Stimulated activated CD4-positive, alpha-beta T cell treated with anti-CD3 and anti-CD28 coated beads, Interleukin-15, amount 100 ng/mL, for 24 hours (primary cell): ENCODE measurements at places on chromosomes 4 and X.

DNA sequence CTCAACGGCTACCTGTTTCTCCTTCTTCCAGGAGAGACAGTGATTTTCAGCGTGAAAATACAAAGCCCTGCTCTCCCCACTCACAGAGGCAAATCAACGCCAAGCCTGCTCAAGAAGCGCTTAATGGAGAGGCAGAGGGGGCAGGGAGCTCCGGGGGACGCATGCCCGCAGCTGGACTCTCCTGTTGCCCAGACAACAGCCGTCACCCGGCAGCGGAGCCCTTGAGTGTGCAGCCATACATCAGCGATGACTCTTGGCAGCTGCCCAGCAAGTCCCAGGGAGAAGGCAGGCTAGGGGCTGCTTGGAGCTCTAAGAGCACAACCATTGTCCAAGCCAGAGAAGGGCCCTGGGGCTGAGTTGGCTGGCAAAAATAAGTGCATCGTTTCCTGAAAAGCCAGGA, 71.0 kb upstream of the AFAP1 start:
- DNase-seq, result no peak

- no peak for DNase-seq
These were observed 141.8 kb downstream of the DCHS2 start for GRCh38 chr4:154349829-154350228.

GRCh38 chr4:145451895-145452294, 29.8 kb upstream of the SMAD1 start:
- no peak for DNase-seq

GRCh38 chrX:45986081-45986480, 559.1 kb downstream of the ZNF674 start:
- no peak for DNase-seq

- DNase-seq, result no peak
These were observed 114.8 kb downstream of the REELD1 start for GRCh38 chr4:146329050-146329716.

DNA sequence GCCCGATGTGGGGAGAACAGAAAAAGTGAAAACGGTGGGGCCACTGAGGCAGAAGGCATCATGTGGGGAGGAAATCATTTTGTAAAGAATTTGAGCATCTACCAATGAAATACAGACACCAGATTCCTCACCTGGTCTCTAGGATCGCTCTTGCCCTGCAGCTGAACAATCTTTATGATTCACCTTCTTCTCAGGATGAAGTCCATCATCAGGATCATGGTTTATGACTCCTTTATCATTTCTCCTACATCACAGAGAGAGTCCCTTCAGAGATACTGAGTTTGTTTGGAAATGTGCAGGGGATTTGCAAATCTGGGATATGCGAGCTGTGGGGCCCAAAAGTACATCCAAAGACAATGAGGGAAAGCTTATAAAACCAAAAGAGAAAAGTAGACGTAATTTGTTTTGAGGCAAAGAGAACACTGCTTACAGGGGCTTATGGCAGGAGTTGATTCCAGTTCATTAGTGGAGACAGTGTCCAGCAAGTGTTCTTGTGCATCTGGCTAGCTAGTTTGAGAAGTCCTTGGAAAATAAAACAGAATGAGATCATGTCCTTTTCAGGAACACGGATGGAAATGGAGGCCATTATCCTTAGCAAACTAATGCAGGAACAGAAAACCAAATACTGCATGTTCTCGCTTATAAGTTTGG, 15.3 kb upstream of the ANXA5 start:
- no peak for DNase-seq

DNA sequence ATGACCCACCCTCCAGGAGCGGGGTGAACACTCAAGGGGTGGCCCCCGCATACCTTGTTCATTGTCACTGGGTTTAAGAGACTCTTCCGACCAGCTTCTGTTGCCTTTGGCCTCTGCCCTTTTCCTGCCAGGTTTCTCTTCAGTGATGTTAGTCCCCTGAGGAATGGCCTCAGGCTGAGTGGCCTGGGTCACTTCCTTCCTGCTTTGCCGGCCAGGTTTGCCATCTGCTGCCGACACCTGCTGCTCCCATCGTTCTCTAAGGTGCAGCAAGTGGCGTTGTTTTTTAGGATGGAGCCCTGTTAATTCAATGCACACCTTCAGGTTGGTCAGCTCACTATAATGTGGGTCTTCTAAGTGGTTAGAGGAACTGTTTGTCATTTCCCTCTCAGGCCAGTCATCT, 34.2 kb downstream of the BCOR start:
- no peak for DNase-seq

DNA sequence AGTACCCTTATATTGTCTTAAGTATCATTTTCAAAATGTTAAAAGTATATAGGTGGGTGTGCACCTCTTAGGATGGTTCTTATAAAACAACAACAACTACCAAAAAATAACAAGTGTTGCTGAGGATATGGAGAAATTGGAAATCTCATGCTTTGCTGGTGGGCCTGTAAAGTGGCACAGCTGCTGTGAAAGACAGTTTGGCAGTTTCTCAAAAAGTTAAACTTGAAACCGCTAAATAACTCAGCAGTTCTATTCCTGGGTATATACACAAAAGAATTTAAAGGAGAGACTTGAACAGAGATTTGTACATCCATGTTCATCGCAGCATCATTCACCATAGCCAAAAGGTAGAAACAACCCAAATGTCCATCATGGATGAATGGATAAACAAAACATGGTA, 65.5 kb downstream of the HAND2 start:
- DNase-seq, result no peak

- DNase-seq, result no peak
These were observed 39.3 kb downstream of the AFM start for GRCh38 chr4:73520821-73521220.

GRCh38 chrX:68179355-68179754, 253.9 kb downstream of the OPHN1 start:
- DNase-seq, result no peak

DNA sequence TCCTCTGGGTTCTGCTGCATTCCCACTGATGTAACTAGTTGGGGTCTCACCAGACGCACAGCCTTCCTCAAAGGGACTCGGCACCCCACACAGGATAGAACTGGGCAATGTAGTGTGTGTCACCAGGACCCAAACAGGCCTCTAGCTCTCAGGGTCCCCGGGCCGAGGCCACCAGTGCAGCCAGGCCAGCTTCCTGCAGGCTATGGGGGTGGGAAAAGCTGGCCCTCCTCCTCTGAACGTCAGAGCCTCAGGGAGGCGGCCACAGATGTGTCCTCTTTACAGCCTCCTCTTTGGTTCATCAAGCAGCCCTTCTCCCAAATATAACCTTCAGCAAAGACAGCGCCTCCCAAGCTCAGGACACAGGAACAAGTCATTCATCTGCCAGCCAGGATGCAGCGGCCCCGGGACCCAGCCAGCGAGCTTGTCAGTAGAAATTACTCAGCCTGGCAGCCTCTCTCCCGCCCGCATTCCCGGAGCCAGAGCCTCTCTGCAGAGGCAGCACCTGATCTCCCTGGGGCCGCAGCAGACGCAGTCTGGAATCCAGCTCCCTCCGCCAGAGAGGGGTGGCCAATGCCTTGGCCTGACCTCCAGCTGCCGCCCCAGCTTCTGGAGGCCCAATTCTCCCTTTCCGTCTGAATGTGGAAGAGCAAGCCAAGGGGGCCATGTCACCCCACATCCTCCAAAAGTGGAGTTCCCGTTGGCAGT, 288.5 kb downstream of the FBXW7 start:
- no peak for DNase-seq

- DNase-seq, result no peak
These were observed 283.2 kb downstream of the ARHGAP10 start for GRCh38 chr4:148015058-148015457.

DNA sequence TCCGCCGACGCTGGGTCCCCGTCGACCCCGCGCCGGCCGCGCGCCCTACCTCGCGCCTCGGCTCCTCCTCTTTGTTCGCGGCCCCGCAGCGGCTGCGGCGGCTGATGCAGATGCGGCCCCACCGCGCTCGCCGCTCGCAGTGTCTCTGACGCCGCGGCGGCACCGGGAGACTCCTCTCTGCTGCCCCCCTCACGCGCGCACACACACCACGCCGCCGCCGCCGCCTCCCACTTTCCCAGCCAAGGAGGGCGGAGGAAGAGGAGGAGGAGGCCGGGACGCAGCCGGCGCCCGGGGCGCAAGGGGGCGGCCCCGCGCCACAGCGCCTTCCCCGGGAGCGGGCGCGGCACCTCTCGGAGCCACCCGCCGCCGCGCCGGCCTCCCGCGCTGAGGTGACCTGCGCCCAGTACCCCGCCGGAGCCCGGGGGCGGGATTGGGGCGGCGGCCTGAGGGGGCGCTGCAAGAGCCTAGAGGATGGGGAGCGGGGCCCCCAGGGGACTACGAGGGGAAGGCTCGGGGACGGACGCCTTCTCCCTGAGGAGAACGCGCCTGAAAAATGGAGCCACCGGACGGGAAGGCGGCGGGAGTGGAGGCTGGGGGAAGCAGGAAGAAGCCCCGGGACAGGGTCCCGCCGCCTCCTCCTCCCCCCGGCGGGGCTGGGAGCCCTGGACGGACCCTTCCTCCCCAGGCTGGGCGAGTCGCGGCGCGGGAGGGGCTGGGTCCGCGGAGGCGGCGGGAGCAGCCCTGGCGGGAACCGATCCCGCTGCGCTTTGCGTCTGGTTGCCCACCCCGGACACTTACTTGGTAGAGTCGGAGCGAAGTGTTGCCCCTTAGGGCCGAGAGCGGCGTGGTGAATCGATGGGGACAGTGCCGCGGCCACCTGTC, at the start of gene SH3RF1:
SH3RF1 (minus strand) TSS at position 147 of the 882 bp plus-strand sequence. CDS start 1,744 bp downstream, outside the sequence.
- DNase-seq, result peak; percentile 68

- no peak for DNase-seq
These were observed 3.6 kb upstream of the WDR19 start for GRCh38 chr4:39178706-39179105.

DNA sequence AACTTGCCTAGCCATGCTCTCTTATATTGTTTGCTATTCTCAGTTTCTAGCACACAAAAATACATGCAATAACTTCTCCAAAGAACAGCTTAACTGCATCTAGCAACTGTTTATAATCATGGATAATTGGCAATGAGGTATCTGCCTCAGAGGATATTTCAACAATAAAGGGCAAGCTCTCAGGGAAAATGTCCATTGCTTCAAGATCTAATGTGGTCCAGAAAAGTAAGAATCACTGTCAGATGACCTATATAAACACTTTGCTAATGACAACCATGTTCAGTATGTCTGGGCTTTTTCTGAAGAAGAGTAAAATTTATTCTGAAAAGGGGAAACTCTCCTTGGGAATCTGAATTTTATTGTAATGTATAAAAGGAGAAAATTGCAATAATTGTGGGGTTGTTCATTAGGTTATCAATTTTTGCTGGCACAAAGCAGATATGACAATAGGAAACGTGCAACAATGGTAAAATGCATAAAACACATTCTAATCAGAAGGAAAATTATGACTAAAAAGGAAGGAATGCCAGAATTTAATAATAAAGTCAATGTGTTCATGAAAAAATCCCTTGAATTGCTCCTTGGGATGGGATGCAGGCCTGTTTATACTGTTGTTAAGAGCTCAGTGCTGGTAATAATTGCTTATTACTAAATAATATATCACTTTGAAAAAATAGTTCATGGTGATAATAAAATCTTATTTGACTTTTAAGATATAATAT, 90.3 kb downstream of the ANTXR2 start:
- no peak for DNase-seq

- no peak for DNase-seq
These were observed 110.7 kb downstream of the PSAPL1 start for GRCh38 chr4:7323872-7324650.

DNA sequence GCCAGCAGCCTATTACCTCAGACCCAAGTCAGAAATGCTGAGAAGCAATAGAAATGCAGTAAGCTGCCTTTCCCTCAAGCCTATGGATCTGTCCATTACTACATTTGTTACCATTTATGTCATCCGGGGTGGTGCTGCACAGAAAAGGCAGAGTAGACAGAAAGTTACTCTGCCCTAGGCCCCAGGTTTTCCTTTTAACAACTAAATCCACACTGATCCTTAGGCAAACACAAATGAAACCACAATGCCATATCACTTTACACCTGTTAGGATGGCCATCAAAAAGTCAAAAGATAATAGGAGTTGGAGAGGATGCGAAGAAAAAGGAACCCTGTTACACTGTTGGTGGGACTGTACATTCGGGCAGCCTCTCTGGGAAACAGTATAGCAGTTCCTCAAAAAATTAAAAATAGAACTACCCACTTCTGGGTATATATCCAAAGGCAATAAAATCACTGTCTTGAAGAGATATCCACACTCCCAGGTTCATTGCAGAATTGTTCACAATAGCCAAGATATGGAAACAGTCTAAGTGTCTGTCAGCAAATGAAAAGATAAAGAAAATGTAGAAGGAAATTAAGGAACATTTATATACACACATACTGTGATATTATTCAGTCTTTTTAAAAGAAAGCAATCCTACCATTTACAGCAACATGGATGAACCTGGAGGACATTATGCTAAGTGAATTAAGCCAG, 186.3 kb downstream of the NWD2 start:
- DNase-seq, result no peak

GRCh38 chrX:154068560-154068959, 29.0 kb downstream of the MECP2 start:
- no peak for DNase-seq

DNA sequence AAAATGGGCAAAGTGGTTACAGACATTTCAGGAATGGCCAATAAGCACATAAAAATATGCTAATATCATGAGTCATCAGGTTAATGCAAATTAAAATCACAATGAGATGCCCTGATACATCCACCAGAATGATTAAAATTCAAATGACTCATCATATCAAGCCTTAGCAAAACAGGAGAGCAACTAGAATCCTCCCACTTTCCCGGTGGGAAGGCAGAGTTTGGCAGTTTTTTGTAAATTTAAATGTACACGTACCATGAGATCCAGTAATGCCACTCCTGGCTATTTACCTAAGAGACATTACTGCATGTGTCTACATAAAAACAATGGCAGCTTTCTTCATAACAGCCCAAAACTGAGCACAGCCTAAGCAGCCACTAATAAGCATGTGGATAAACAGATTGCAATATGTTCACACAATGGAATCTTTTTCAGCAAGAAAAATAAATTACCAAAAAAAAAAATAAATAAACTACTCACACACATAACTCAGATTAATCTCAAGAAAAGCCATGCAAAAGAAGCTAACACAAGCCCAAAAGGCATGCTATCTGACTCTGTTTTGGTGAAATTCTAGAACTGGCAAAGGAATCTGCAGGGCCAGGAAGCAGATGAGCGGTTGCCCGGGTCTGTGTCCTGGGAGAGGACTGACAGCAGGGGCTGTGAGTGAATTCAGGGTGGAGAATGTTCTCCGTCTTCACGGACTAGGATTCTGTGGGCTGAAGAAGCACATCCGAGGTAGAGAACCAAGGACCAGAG, 48.8 kb downstream of the AFAP1 start:
- no peak for DNase-seq

GRCh38 chr4:40586034-40586433, 43.6 kb downstream of the RBM47 start:
- DNase-seq, result no peak

GRCh38 chr4:47863486-47863885, 25.6 kb upstream of the CORIN start:
- no peak for DNase-seq

GRCh38 chr4:8736090-8736825, 135.4 kb downstream of the HMX1 start:
- no peak for DNase-seq

DNA sequence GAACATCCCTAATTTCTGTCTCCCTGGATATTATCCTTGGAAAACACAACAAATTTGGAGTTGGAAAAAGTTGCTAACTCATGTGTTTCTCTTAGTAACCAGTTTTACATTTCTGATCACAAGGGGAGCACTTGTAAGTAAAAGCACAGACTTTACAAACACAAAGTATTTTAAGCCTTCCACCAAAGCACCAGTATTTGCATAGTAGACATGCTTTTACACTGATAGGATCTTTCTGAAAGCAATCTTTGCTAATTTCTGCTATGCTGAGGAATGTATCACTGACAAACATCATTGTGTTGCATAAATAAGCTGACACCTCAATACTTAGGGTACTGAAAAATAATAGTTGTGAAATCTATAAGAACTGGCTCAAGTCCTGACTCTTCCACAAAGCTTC, 100.6 kb downstream of the MID1 start:
- DNase-seq, result no peak
